ENCODE measurements at places on chromosomes 3 and 15.

- no peak for DNase-seq
Observed at GRCh38 chr3:127986803-127987202, 65.4 kb upstream of the SEC61A1 start.

- DNase-seq = no peak
Observed at GRCh38 chr15:34334672-34335071, 2.9 kb downstream of the SLC12A6 start.

DNA sequence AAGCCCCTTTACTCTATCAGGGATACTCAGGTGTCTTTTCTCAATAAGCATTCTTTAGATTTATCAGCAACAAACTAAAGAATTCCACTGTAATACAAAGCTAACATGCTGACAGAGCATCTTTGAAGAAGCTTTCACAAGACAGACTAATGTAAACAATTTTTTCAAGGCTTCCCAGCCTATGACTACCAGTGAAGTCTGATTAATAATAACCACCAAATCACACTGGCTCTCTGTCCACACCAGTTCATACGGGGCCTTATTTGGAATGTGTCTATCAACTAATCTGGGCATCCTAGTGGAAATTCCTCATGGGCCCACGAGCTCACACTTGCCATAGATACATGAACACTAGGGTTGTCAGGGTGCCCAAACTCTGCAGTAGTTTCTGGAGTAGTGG is 84.5 kb downstream of the EFL1 start:
- peak; percentile 87 for DNase-seq

GRCh38 chr3:45948311-45948781 is 5.1 kb downstream of the CXCR6 start:
- peak; percentile 86 for DNase-seq

DNA sequence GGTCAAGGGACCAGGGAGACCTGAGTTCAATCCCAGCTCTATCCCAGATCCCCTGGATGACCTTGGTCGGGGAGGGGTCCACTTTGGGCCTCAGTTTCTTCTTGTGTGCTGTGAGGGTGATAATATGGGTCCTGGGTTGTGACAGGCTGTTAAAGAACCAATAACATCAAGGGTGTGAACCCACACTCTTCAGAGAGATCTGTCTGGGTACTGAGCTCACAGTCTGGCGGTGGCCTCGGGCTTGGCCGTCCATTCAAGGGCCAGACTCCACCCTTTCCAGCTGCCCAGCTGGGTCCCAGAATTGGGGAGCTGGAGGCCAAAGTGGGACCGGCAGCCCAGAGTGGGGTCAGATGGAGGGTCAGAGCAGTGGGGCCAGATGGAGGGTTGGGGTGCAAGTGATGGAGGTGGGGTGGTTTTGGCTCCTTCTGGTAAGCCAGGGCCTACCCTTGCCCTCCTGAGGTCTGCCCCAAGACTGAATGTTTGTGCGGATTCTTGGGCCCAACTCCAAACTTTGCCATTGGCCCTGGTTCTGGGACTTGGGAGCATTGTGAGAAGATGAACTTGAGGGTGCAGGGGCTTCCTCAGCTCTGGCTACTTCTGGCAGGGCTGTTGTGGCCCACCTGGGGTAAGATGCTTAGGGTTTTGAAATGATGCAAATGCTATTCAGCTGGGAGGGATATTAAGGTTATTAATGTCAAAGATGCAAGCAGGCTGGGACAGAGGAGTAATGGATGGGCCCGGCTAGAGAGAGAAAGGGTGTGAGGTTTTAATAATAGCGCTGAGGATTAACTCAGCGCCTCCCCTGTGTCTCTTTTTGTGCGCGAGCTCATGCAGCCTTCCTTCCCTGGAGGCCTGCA is 1.5 kb downstream of the CORO2B start:
- no peak for DNase-seq

All from fibroblast of skin of right quadriceps (primary cell).